Smooth muscle cell of trachea (primary cell): ENCODE measurements at places on chromosomes 11 and 22. TPM values are rescaled to one million over a fixed set of nuclear protein-coding genes. Genes with fewer than 3 reads are reported as not detected.

Gene LRRC56
- 0.73 and 1.5 TPM in 2 replicates for total RNA-seq

Gene FGF3
- not detected in 2 replicates for total RNA-seq

Gene OR10G8
- total RNA-seq = not detected in 2 replicates

Gene NTM
- 9.9 and 15.0 TPM in 2 replicates for total RNA-seq

Gene MALAT1
- total RNA-seq = 13,561 and 20,792 TPM in 2 replicates

Gene BIK
- not detected in 2 replicates for total RNA-seq

Gene DPP3
- 40.1 and 58.4 TPM in 2 replicates for total RNA-seq

Gene KCNJ1
- under 0.01 and 0.17 TPM in 2 replicates for total RNA-seq

Gene PPP6R2
- 54.0 and 72.3 TPM in 2 replicates for total RNA-seq

Gene XPNPEP3
- 9.7 and 12.7 TPM in 2 replicates for total RNA-seq

Gene STK33
- total RNA-seq = 0.17 and 3.8 TPM in 2 replicates

Gene GDPD5
- total RNA-seq = 4.1 and 4.8 TPM in 2 replicates

Gene PLEKHB1
- total RNA-seq = 1.0 and 3.3 TPM in 2 replicates

Gene CD3E
- total RNA-seq = not detected in 2 replicates

Gene OR5T1
- total RNA-seq = not detected in 2 replicates

Gene DCHS1
- 24.4 and 39.2 TPM in 2 replicates for total RNA-seq

Gene OR6M1
- total RNA-seq = not detected in 2 replicates

Gene CCDC87
- 0.29 and 1.2 TPM in 2 replicates for total RNA-seq

Gene RAC2
- total RNA-seq = 2.8 and 4.0 TPM in 2 replicates

Gene ZBED5
- total RNA-seq = 35.4 and 46.8 TPM in 2 replicates
